ENCODE measurements at places on chromosomes 4 and X.

DNA sequence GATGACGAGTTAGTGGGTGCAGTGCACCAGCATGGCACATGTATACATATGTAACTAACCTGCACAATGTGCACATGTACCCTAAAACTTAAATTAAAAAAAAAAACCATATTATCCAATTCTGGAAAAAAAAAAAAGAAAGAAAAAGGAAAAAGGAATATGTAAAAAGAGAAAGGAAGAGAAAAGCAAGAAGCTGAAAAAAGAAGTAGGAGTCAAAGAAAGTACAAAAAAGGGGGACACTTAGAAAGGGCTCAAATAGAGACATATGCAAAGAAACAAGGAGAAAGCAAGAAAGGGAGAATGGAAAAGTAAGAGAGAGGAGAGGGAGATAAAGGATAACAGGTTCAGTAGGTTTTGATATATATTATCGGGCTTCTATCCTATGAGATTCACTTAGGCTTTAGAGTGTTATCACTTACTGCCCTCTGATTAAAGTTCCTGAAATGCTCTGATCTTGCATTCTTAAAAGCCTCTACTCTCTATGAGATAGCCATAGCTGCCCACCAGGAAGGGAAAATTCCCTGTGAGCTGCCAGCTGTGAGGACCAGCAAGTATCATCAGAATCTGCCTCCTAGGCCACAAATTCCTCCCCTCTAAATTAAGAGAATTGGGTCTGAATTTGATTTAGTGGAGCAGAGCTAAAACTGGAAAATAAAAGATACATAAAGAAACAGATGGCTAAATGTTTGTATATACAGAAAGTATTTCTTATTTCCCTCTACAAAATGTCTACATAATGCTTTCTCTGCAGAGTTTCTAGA is 95.2 kb downstream of the AMMECR1 start:
- no peak for DNase-seq

- no peak for DNase-seq
Measured at GRCh38 chr4:25839687-25840086, 23.1 kb downstream of the SEL1L3 start.

DNA sequence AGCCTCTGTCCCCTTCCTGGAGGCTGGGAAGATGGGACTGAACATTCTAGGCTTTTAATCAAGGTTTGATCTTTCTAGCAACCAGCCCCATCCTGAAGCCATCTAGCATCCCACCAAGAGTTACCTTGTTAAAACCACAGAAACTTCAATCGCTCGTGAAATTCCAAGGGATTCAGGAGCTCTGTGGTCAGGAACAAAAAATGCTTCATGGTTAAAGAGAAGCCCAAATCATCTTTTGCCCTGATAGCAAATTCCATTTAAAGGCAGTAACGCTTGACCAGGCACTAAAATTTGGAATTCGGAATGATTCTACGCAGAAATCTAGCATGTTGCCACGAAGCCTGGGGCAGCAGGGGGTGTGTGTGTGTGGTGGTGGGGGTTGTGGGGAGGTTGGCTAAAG is 47.8 kb downstream of the CASP6 start:
- DNase-seq, result no peak

DNA sequence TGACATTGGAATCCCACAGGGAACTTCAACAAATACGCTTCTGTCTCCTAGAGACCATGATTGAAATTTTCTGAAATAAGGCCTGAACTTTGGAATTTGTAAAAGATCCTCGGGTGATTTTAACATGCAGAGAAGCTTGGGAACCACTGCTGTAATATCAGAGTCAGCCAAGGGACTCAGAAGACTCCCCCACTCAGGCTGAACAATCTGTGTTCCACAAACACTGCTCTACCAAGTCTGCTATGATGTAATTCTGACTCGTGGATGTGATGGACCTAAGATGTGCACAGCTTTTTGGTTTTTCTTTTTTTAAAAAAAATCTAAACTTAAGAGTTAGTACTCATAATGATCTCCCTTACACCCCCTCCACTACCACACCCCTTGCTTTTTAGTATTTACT is 26.0 kb downstream of the LRP2BP start:
- DNase-seq, result no peak

GRCh38 chr4:13678186-13678924 is 50.8 kb upstream of the BOD1L1 start:
- no peak for DNase-seq

GRCh38 chr4:74304095-74304625 is 4.1 kb upstream of the EPGN start:
- DNase-seq, result no peak

DNA sequence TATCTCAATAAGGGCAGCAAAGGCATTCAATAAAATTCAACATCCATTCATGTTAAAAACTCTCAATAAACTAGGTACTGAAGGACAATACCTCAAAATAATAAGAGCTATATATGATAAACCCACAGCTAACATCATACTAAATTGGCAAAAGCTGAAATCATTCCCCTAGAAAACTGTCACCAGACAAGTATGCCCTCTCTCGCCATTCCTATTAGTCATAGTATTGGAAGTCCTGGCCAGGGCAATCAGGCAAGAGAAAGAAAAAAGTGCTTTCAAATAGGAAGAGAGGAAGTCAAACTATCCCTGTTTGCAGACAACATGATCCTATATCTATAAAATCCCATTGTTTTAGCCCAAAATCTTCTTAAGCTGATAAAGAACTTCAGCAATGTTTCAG is 116.8 kb downstream of the TENT5D start:
- DNase-seq, result no peak

DNA sequence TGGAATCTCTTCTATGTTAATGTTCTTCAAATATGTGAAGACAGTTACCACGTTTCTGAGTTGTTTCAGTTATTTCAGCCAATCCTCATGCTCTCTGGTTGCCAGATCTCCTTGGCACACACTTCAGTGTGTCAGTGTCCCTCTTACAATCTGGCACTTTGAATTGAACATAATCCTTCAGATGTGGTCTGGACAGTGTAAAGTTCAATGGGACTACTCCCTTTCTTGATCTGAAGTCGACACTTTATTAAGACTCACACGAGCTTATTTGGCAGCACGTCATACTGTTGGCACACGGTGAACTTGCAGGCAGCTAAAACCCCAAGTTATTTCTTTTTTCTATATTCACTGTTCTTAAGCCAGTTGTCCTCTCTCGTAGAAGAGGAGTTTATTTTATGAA is 28.2 kb downstream of the ARSJ start:
- DNase-seq, result no peak

DNA sequence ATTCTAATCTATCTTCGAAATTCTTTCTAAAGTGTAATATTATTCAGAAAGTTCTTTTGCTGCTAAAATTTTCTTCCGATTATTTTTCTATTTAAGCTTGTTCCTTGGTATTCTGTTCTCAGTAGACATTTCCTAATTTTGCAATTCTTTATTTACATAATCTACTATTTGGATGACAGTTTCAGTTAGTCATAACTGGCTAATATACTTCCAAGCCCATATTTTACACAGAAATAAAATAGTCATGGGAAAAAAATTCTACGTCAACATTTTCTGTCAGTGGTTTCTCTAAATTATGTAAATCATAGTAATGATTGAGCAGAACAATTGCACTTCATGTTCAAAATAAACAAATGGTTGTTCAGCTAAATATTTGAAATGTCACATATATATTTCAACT is 178.0 kb upstream of the ANKRD50 start:
- no peak for DNase-seq

GRCh38 chrX:97685753-97686152 is 802.0 kb downstream of the RPA4 start:
- no peak for DNase-seq

GRCh38 chr4:7207628-7208231 is 15.4 kb downstream of the SORCS2 start:
- no peak for DNase-seq

DNA sequence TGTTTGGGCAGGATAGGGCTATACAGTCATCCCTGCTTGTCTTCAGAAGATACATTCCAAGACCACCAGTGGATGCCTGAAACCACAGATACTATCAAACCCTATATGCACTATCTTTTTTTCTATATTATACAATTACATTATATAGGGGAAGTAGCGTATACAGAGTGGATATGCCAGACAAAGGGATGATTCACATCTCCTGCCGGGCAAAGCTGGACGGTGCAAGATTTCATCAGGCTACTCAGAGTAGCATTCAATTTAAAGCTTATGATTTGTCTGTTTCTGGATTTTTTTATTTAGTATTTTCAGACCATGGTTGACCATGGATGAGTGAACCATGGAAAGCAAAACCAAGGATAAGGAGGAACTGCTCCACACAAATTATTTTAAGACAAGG is 7.0 kb upstream of the AMTN start:
- no peak for DNase-seq

DNA sequence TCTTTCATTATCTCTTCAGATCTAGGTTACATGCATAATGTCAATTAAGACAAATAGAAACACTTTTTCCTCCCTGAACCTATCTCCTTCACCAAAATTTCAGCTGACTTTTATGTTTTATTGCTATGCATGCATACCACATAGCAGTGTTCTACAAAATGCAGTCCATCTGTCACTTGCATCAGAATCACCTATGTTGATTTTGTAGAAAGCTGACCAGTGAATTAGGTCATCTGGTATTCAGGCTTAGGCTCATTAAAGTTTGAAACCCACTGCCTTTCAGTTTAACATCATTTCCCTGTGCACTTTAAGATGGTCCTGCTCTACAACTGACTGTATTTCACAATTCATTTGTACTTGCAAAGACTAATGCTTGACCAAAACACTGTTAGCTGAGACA is 277.9 kb downstream of the CFAP299 start:
- no peak for DNase-seq

- DNase-seq, result no peak
Measured at GRCh38 chr4:114780205-114780604, 181.6 kb downstream of the UGT8 start.

GRCh38 chr4:25930731-25931354 is 16.8 kb downstream of the SMIM20 start:
- no peak for DNase-seq

- DNase-seq, result no peak
Measured at GRCh38 chrX:37989304-37989703, 17.0 kb upstream of the SYTL5 start.

DNA sequence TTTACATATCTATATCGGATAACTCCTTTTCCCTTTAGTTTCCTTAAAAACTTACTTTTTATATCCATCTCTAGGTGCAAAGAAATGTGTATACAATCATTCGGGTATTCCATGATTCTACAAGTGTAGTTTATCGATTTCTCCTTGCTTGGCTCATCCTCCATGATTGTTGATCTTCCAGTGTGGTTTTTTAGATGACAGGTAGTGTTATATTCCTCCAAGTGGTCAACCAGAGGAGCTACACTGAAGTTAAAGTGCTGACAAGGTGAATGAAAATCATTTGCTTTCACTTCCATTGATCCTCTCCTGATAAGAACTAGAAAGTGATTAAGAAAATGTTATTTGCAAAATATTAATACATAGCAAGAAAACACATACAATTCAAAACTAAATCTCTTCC is 38.5 kb downstream of the TMEM156 start:
- no peak for DNase-seq

DNA sequence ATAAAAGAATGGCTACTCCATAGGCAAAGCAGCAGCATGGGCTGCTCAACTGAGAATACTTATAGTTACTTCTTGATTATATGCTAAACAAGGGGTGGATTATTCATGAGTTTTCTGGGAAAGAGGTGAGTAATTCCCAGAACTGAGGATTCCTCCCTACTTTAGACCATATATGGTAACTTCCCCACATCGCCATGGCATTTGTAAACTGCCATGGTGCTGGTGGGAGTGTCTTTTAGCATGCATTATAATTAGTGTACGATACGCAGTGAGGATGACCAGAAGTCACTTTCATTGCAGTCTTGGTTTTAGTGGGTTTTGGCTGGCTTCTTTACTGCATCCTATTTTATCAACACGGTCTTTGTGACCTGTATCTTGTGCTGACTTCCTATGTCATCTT is 141.5 kb downstream of the MAGEB17 start:
- DNase-seq, result no peak

- no peak for DNase-seq
Measured at GRCh38 chrX:109537324-109537665, 651 bp downstream of the NXT2 start.

DNA sequence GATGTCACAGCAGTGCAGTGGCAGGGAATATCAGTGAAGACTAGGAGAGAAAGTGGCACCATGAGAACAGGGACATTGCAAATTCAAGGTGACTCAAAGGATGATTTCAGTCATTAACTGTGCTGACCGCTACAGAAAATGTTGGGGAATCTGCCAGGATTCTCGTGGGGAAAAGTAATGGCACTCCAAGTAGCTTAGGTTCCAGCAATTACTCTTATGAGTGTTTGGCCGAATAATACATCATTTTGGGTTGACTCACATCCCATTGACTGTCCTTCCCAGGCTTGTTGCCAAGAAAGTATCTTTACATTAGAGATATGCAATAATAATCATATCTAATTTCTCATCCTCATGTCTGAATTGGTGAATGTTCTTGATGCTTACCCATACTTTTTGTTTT is 1411.1 kb upstream of the PCDH7 start:
- no peak for DNase-seq

DNA sequence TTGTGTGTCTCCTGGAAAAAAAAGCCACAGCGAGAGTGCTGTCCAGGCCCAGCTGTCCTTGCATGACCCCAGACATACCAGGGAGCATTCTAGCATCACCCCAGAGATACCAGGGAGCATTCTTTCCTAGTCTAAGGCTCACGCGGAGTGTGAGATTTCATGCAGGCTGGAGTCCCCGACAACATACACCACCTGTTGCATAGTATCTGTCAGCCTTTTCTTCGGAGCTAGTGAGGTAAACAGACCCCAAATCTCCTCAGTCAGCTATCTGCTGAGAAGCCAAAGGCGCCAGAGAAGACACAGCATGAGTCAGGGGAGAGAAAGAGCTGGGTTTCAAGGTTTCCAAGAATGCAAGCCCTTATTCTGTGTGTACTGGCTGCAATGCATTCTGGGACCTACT is 23.1 kb upstream of the ZXDA start:
- DNase-seq, result no peak

- DNase-seq, result no peak
Measured at GRCh38 chr4:57117491-57117890, 7.3 kb upstream of the IGFBP7 start.

DNA sequence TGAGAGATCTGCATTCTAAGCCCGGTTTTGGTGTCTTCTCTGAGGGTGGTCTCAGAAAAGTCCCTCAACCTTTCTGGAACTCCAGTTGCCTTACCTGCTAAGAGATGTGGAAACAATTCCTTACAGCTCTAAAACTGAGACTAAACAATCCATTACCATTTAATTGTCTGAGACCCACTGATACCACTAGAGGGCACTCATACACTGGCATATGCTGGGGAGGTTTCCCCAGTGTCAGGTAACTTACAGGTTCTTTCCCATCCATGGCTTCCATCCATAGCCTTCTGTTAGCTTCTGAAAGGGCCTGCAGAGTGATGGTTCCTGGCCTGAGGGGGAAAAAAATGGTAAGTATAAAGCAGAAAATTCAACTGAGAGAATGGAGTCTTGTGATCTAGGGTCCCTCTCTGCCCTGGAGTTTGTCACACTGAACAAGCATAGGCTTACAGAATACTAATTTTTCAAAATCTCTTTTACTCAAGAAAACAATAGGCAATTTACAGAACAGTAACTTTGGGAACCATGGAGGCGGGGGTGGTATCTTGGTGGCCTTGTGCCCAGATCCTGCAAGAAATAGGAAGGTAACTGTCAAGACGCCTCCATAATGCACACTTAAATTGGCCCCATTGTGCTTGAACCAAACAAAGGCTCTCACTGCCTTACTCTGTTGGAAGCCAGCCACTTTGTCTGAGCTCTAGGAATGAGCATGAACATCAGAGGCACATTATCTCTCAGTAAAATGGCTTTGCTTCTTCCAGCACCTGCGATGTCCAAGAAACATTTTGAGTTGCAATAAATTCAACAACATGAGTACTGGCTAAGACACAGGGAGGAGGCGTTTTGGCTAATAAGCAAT is 236.1 kb downstream of the OPHN1 start:
- no peak for DNase-seq

- DNase-seq, result no peak
Measured at GRCh38 chr4:98617358-98618047, 40.9 kb downstream of the TSPAN5 start.
